ENCODE measurements at places on chromosomes 5 and 9. TPM values are rescaled to one million over a fixed set of nuclear protein-coding genes. Genes with fewer than 3 reads are reported as not detected.

Gene IFNA14
- not detected for total RNA-seq

Gene UNC5A
- total RNA-seq, result not detected

Gene SLC34A1
- not detected for total RNA-seq

Gene C1QTNF2
- total RNA-seq, result 0.32 TPM

Gene SEMA6A
- total RNA-seq, result 0.05 TPM

Gene SPATA31E1
- total RNA-seq, result not detected

Gene EQTN
- not detected for total RNA-seq

Gene SHISAL2B
- not detected for total RNA-seq

Gene HTR4
- total RNA-seq, result not detected

Gene FBN2
- total RNA-seq, result 217 TPM

Gene SPAAR
- not detected for total RNA-seq

Gene PCDHGB3
- 6.8 TPM for total RNA-seq

Gene CTSV
- 0.74 TPM for total RNA-seq

Gene ARHGEF39
- total RNA-seq, result 0.92 TPM

Gene BTNL3
- not detected for total RNA-seq

All from smooth muscle cell of the umbilical artery (primary cell).